ENCODE measurements at places on chromosomes 7 and 10.

- DNase-seq, result no peak
Observed at GRCh38 chr7:37439653-37440026, 9.0 kb downstream of the ELMO1 start.

GRCh38 chr10:6333973-6334372, 131.2 kb downstream of the PFKFB3 start:
- DNase-seq, result no peak

DNA sequence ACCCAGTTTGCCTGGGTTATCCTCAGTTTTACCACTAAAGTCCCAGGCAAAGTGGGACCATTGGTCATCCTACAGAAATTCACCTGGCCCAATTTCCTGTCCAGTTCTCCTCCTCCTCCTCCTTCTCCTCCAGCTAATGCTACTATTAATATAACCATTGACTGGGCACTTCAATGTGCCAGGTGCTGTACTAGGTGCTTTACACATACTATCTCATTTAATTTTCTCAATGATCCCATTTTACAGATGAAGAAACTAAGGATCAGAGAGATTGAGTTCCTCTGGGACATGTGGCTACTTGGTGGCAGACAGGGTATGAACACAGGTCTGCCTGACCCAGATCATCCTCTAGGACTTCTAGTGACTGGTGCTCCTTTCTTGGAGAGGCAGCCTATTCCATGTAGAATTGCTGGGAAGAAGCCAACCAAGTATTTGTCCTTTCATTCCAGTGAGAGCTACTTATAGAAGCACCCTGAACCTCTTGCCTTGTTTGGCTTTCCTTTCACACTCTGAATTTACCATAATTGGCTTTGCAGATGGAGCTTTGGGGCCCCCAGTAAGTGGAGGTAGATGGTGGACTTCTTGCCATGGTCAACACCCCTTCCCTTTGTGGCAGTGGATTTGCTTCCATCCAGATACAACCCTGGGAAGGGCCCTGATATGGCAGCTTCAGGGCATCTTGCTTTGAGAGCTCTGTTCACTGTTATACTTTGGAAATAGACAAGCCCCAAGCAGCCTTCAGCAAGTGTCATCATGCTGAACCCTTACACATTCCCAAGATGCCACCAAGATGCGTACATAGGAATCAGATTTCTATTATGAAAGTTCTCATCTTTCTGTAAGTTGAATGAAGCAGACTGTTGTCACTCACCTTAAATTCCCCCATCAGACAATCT, 78.7 kb downstream of the MYOF start:
- DNase-seq, result no peak

DNA sequence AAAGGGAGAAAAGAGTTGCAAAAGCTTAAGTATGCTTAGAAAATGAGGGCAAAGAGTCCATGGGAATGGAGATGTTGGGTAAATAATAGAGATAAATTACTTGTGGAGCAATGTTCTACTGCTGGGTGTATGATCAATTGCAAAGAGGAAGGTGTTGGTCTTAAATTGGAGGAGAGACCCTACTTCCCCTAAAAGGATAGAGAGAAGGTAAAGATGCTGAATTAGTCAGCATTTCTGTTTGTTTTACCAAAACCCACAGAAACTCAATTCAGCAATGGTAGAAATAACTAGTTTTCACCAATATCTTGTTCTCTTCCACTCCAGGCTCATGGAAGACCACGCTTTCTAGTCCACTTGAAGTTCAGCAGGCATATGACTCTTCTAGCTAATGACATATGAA, 32.1 kb downstream of the ASB4 start:
- no peak for DNase-seq

- DNase-seq, result no peak
Observed at GRCh38 chr7:12694817-12695216, 7.4 kb downstream of the ARL4A start.

All from foreskin fibroblast (primary cell).